ENCODE measurements at places on chromosomes 1 and 21. TPM values are rescaled to one million over a fixed set of nuclear protein-coding genes. Genes with fewer than 3 reads are reported as not detected.

DNA sequence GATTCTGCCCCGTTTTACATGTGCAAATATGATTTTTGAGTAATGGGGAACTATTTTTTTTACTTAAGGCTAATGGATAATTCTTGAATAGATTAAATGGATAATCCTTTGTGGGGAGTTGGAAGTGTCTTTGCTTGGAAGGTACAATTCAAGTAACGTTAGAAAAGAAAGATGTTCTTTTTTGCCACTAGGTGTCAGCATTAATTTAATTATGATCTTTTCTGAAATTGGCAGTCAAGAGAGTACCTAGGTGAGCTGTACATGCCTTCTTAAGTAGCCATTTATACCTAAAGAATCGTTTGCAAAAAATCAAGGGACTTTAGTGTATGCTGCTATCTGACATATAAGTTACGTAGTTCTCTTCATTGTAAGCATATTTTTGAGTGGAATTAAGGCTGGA is 2.2 kb downstream of the FBXO28 start:
- no peak for DNase-seq

DNA sequence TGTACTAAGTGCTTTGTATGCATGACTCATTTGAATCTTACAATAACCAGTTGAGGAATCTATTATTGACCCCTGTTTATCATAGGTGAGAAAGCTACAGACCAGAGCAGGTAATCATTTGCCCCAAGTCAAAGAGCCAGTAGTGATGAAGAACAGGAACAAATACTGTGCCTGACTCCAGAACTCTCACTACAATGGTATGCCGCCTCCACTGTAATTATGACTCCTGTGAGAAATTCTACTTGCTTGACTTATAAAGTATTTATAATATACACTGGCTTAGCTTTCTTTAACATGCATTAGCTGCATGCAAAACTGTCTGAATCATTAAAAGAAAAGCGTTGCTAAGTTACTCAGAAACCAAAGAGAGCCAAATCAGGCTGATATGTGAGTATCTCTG is 92.6 kb downstream of the ZNF281 start:
- no peak for DNase-seq

- no peak for DNase-seq
These were observed 516.9 kb downstream of the PTPRU start for GRCh38 chr1:29753244-29753643.

DNA sequence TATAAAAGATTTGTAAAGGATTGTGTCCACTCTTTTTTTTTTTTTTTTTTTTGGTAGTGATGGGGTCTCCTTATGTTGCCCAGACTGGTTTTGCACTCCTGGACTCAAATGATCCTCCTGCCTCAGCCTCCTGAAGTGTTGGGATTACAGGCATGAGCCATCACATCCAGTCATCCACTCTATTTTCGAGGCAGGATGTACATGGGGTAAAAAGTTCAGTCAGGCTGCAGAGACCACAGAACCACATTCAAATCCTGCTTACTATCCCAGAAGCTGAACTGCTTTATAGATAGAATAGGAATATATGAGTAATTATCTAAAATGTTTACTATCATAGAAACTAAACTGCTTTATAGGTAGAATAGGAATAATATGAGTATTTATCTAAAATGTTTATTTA is 26.0 kb upstream of the KCNK2 start:
- no peak for DNase-seq

The MANEAL gene
- total RNA-seq: 4.3 TPM

- DNase-seq: no peak
These were observed 13.6 kb downstream of the OXCT2 start for GRCh38 chr1:39757501-39757900.

The ROR1 gene
- total RNA-seq: 0.28 TPM

GRCh38 chr1:14968251-14968851 is 185.2 kb upstream of the TMEM51 start:
- no peak for DNase-seq

The CELA2B gene
- total RNA-seq: 0.83 TPM

The SLC44A3 gene
- 3.1 TPM for total RNA-seq

GRCh38 chr1:68332041-68332440 is 99.7 kb upstream of the WLS start:
- no peak for DNase-seq

- no peak for DNase-seq
These were observed 113.9 kb downstream of the ZBTB18 start for GRCh38 chr1:244165021-244165420.

The LIN9 gene
- total RNA-seq: 0.70 TPM

DNA sequence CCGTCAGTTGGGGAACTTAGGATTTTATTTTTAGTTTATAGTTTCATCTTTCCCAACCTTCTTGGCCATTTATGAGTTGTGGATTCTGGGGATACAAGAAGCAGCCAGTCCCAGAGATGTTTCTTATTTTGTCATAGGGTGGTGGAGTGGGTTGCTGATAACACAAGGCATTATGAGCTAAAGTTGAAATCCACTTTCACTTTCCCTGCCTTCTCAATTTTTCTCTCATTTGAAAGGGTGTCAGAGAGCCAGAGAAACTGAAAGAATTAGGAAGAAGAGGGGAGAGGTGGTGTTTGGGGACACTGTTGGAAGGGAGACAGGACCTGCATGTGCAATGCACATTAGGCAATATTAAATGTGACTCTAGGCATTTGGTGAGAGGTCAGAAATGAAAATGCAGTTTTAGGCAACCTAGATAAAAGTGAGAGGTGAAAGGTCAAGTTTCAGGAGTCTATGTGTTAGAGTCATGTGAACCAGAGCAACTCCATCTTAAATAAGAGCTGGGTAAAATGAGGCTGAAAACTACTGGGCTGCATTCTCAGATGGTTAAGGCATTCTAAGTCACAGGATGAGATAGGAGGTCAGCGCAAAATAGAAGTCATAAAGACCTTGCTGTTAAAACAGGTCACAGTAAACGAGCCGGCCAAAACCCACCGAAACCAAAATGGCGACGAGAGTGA is 71.1 kb upstream of the F3 start:
- DNase-seq: no peak

- DNase-seq: no peak
These were observed 678.4 kb upstream of the ADAMTS5 start for GRCh38 chr21:27645285-27645684.

The AMY2A gene
- 0.60 TPM for total RNA-seq

DNA sequence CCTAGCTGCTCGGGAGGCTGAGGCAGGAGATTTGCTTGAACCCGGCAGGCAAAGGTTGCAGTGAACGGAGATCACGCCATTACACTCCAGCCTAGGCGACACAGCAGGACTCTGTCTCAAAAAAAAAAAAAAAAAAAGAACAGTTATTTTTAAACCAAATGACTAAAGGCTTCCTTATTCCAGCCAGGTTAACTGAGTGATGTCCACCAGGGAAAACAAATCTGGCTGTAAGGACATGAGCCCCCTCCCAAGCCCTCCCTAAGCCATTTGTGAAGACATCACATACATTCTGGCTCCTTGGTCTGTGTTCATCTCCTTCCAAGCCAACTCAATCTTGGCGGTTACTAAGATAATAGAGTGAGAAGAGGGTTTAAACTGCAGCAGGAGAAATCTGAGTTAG is 8.2 kb downstream of the TMCC2 start:
- DNase-seq: no peak

GRCh38 chr1:56539520-56539931 is 39.8 kb downstream of the PLPP3 start:
- no peak for DNase-seq

DNA sequence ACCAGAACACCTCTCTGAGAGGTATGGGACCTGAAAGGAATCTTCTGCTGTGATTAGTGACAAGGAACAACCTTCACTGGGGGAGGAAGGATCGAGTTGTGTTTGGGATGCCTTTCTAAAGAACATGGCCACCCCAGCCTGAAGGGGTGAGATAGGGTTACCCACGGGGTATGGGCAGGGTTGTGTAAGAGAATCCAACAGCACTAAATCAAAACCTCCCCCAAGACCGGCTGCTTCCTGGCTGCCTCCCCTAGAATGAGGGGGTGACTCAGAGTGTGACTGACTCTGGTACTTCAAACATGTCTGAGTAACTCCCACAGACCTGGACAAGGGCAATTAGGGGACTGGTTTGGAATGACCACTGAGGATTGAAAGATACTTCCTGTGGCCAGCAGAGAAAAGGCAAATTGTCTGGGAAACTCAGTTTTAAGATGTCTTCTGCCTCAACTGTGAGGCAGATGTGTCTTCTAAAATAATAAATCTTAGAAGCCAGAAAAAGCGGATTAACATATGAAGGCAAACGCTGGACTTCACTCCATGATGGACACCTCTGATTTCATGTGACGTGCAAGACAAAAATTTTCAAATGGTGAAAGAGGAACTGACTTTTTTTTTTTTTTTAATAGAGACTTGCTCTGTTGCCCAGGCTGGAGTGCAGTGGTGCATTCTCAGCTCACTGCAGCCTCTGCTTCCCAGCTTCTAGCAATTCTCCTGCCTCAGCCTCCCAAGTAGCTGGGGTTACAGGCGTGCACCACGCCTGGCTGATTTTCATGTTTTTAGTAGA is 6.7 kb upstream of the PTPN14 start:
- no peak for DNase-seq

DNA sequence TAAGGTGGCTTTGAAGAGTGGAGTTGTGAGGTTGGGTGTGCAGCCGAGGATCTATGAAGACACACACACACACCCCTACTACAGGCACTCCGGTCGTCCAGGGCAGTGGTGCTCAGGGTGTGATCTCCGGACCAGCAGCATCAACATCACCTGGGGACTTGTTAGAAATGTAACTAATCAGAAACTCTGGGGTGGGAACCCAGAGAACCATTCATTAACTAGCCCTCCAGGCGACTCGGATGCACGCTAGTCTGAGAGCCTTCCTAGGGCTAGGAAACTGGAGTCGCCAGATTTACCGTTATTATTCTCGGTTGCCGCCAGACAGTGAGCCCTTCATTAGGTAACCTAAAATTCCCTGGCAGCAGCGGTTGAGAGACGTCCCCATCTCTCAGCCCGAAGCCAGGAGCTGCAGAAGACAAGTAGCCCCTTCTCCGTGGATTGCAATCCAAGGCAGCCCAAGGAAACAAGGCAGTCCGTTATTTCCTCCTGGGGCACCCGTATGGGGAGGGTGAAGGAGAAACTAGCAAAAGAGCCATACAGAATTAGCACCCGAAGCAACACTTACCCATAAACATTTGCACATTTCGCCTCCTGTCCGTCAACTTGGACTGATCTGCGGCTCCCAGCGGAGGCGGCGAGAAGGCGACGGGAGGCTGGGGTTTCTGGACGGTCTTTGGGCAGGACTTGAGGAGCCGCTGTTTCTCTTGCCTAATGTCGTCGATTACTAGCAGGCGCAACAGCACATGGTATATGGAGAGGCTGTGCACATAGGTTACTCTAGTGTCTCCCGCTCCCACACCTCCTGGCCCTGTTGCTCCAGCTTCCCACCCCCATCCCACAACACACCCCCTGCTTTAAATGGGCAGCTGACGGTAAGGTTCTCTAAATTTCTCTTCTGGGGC is 2.9 kb upstream of the CCN1 start:
- DNase-seq: no peak

The LCE1B gene
- not detected for total RNA-seq

The SLAMF1 gene
- 0.25 TPM for total RNA-seq

The TRIM58 gene
- 0.18 TPM for total RNA-seq

- DNase-seq: no peak
These were observed 44.9 kb upstream of the SLC30A10 start for GRCh38 chr1:219973213-219973612.

GRCh38 chr21:46600978-46601377 is 3.9 kb downstream of the S100B start:
- DNase-seq: no peak

DNA sequence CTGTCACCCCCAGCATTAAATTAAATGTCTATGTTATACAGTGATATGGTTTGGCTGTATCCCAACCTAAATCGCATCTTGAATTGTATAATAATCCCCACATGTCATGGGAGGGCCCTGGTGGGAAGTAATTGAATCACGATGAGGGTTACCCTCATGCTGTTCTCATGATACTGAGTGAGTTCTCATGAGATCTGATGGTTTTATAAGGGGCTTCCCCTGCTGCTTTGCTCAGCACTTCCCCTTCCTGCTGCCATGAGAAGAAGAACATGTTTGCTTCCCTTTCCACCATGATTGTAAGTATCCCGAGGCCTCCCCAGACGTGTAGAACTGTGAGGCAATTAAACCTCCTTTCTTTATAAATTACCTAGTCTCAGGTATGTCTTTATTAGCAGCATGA is 445.7 kb downstream of the MRPL39 start:
- DNase-seq: no peak

- no peak for DNase-seq
These were observed 69.9 kb upstream of the WDR26 start for GRCh38 chr1:224504297-224505041.

- DNase-seq: peak; percentile 14
These were observed 73.0 kb upstream of the TMPRSS2 start for GRCh38 chr21:41580758-41581554.

DNA sequence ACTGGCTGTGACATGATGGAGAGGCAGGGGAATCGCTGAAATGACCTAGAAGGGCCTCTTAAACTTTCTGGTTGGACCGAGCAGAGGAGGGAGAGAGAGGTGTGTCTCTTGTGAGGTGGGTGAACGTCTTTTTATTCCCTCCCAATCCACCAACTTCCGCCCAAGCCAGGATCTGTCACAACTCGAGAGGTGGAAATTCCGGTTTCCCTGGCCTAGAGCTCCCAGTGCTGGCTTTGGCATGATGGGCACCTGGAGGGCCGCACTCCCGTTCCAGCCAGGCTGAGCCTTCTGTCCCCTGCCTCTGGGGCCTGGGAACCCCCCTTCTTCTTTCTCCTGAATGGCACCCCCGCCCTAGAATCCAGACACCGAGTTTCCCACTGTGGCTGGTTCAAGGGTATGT is at the start of gene SEMA4A:
SEMA4A (plus strand) TSS at position 224 of the 400 bp plus-strand sequence. CDS start 994 bp downstream, outside the sequence.
- no peak for DNase-seq

All from left lobe of liver (tissue), 2 donors.